DMS53 (cell line): ENCODE measurements at places on chromosomes 7 and 10.

GRCh38 chr7:55104123-55104522 lies 85.3 kb downstream of the EGFR start:
- DNase-seq: no peak

DNA sequence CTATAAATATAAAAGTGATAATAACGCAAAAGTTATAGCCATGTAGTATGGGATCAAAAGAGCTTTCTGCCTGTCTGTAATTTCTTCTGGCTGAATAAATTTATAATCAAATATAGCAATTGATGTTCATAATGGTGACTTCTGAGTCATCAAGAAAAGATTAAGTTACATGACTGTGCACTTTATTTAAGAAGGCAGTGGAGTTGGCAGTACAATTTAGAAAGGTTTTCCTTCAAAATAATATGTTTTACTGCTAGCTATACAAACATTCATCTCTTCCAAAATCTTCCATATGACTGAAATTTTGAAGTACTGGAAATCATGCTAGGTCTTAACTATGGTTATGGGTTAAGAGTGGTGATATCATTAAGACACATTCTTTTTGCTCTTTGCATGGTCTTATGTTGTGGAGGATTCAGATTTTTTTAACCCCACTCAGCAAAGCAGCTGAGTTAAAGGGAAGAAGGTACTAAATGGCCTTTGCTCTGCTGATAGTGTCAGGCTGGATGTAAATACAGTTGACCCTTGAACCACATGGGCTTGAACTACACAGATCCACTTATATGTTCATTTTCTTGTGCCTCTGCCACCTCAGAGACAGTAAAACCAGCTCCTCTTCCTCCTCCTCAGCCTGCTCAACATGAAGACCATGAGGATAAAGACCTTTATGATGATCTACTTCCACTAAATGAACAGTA lies 323.6 kb downstream of the BBS9 start:
- no peak for DNase-seq

- DNase-seq: peak; percentile 15
These were observed 129.0 kb upstream of the ODAD2 start for GRCh38 chr10:28127881-28128280.

DNA sequence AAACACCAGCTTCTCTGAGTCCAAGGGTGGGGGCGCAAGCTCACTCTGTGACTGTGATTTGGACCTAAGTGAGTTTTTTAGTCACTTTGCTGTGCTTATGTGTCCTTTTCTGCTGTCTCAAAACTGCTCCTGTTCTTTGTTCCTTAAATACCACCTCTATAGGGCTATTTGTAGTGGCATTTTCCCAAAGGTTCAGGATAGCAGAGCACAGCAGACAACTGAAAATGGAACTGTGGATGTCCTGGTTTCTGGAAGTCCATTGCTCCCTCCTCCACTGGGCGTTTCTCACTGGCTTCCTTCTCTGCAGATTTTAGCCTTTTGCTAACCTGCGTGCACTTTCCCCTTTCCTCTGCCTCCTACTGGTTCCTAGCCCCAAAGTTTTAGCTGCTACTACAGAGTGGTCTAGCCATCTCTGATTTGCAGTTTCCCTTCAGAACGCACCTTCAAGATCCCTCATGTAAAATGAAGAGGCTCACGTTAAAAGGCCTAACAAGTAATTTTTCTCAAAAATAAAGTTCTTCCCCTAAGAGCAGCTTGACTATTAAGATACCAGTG lies 25.6 kb downstream of the BLVRA start:
- DNase-seq: no peak

- no peak for DNase-seq
These were observed 86.9 kb upstream of the ZNF438 start for GRCh38 chr10:31118556-31118955.

GRCh38 chr7:32155712-32156111 lies 85.5 kb upstream of the PDE1C start:
- no peak for DNase-seq

GRCh38 chr7:27098578-27099451 lies 3.0 kb upstream of the HOXA1 start:
- DNase-seq: no peak

DNA sequence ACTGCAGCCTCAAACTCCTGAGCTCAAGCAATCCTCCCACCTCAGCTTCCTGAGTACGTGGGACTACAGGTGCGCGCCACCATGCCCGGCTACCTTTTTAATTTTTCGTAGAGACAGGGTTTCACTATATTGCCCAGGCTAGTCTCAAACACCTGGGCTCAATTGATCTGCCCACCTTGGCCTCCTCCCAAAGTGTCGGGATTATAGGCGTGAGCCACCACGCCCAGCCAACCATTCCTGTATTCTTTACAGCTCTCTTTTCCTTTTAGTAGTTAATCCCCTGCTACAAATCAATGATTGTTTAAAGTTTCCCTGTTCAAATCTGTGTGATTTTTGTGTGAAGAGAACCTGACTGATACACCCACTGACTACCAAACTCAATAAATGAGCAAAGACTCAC lies 75.4 kb upstream of the SVIL start:
- DNase-seq: no peak

GRCh38 chr10:60732198-60732806 lies 46.0 kb upstream of the CDK1 start:
- DNase-seq: no peak

- peak; percentile 56 for DNase-seq
These were observed 831 bp downstream of the CCDC7 start for GRCh38 chr10:32446536-32447406.

DNA sequence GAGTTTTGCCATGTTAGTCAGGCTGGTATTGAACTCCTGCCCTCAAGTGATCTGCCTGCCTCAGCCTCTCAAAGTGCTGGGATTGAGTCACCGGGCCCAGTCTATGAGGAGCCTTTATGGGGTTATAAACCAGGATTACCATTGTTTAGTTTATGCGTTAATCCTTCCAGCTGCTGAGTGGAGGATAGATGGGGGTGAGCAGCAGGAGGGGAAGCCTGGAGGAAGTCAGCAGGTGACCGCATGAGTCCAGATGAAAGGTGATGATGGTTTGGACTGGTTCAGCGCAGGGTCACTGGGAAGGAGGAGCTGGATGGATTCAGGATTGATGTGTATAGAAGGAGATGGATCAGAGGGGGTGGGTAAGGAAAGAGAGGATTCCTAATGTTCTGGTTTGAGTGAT lies 197.1 kb downstream of the ADAM12 start:
- no peak for DNase-seq

DNA sequence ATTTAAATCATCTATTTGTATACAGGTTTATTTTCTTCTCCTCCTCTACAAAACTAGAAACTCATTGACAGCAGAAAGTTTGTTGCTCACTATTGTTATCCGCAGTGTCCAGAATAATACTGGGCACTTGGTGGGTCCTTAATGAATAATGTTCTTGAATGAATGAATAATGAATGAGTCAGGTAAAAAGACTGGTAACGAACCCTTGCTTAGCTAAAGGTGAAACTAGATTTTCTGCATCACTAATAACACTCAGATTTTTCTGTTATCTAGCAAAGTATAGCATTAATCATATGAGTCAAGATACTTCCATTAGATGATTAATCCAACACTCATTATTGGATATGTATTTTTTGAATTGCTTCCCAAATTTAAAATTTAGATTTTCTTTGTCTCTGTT lies 953.2 kb downstream of the SORCS3 start:
- DNase-seq: no peak

GRCh38 chr10:117441361-117441760 lies 66.1 kb upstream of the PDZD8 start:
- no peak for DNase-seq

GRCh38 chr10:86180861-86181260 lies 185.7 kb downstream of the GRID1 start:
- DNase-seq: no peak

DNA sequence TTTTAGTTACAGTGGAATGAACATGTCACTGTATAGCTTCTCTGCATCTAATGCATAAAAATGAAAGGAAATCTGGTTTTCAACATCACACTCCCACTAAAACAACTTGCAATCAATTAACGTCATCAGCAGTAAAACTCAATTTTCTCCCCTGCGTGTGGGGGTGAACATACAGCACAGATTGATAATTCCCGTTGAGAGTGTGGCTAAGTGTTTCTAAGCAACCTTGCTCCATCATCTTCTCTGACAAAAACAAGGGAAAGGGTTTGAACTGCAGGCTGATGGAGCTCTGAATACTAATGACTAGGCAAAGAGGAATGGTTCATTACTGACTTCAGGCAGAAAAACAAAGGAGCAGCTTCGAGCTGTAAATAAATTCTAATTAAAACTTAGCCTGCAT lies 238.3 kb downstream of the PARD3 start:
- no peak for DNase-seq

DNA sequence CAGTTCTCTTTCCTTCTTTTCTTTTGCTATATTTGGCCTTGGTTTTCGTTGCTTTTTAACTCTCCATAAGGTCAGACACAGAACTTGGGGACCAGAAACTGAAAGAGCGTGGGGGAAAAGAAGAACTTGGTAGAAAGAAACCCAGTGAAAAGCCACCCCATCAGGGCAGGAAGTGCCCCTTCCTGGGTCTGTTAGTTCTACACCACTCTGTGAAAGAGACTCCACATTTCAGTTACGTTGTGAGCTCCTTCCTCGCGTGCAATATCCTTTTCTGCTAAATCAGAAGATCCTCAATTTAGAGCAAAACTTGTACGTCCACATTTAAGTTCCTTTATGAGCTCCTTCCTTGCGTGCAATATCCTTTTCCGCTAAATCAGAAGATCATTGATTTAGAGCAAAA lies 220.6 kb upstream of the FOXK1 start:
- no peak for DNase-seq

DNA sequence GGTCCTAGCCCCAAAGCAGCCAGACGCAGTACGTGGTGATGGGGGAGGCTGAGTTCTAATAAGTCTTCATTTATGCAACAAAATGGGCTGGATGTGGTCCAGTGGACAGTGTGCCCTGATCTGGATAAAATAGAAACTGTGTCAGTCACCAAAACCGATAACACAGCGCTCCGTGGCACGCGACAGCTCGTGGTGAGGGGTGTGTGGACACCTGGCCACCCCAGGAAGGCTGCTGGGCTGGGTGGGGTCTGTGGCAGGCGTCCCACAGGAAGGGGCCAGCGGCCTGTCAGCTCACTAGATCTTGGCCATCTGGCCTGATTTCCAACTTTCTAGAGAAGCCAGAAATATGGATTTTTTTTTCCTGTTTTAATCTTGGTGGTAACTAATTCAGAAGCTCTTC lies 17.0 kb downstream of the FAM20C start:
- no peak for DNase-seq

GRCh38 chr7:116552602-116553001 lies 27.8 kb downstream of the CAV1 start:
- DNase-seq: peak; percentile 52

DNA sequence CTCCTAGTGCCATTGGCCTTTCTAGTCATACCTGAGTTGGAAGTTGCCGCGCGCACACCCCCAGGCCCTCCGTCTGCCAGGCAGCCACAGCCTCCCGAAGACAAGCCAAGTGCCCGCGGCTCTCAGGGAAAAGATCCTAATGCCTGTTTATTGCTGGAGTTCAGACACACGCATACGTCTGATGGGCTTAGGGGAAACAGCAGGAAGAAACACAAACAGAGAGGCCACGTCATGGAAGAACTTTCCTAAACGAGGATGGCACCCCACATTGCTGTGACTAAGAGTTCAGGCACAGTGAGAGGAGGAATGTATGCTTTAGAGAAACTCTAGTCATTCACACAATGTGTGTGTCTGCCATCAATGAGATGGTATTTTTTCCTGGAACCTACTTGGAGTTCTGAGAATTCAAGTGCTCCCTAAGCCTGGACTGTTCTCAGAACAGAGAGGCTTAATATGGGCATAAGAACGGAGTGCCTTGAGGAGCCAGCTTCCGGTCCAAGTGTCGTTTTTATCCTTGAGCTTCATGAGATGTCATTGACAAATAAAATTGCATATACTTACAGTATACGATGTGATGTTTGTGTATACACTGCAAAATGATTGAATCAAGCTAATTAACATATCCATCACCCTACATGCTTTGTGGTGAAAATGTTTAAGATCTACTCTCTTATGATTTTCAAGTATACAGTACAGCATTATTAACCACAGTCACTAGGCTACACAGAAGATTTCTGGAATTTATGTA lies 11.6 kb upstream of the RBP3 start:
- DNase-seq: no peak

- no peak for DNase-seq
These were observed 16.1 kb downstream of the LYZL1 start for GRCh38 chr10:29304995-29305335.

GRCh38 chr10:68871731-68872342 lies 29.3 kb upstream of the DDX50 start:
- peak; percentile 97 for DNase-seq

DNA sequence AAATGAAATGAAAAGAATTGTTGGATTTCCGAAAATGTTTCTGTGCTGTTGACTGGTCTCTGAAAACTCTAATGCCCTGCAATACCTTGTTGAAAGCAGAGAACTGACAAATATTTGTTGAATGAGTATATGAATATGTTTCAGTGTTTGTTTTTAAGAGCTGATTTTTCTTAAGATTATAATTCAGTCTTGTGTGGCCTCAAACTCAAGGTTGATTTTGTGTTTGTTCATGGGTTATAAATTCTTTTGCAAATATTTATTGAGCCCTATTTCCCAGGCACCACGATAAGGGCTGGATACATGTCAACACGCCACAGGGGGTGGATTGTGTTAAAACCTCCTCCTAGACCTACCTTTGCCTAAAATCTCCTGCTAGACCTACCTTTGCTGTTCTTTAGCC lies 203.9 kb upstream of the PLPP4 start:
- peak; percentile 16 for DNase-seq

GRCh38 chr10:110516815-110517492 lies 19.2 kb downstream of the DUSP5 start:
- DNase-seq: no peak

DNA sequence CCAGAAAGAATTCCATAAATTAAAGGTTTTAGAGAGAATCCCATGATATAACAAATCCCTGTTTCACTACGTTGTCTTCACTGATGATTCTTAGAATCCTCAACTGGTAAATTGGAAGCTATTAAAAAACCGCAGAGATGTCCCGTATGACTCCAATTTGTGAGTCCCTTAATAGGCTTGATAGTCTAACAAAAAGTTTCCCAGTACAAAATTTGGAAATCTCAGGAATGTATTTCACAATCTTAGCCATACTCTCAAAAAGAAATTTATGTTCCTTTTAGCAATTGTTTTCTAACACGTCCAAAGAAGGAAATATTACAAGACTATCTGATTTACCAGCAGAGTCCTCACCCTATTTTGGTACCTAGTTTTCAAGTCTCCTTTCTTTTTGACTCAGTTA lies 2.5 kb downstream of the TES start:
- no peak for DNase-seq

- peak; percentile 93 for DNase-seq
These were observed at the start of gene IGFBP3 for GRCh38 chr7:45920502-45921380. Gene IGFBP3 (minus strand): TSS chr7:45921272. CDS start chr7:45921140, 132 bp downstream.

DNA sequence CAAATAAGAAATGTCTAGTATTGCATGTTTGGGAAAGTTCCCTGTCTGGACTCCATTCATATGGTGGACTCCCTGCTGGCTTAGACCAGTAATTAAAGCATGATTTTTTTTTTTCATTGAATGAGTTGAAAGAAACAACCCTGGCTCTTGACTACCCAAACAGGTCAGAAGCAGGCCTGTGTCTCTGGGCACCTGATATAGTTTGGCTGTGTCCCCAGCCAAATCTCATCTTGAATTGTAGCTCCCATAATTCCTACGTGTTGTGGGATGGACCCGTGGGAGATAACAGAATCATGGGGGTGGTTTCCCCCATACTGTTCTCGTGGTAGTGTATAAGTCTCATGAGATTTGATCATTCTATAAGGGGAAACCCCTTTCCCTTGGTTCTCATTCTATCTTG lies 206.2 kb downstream of the TMEM178B start:
- DNase-seq: no peak

- peak; percentile 85 for DNase-seq
These were observed 36.4 kb downstream of the DPYSL4 start for GRCh38 chr10:132223156-132223590.
